ENCODE measurements at places on chromosomes 1 and 21.

- DNase-seq: no peak
Measured at GRCh38 chr1:3803905-3804626, 7.8 kb upstream of the LRRC47 start.

DNA sequence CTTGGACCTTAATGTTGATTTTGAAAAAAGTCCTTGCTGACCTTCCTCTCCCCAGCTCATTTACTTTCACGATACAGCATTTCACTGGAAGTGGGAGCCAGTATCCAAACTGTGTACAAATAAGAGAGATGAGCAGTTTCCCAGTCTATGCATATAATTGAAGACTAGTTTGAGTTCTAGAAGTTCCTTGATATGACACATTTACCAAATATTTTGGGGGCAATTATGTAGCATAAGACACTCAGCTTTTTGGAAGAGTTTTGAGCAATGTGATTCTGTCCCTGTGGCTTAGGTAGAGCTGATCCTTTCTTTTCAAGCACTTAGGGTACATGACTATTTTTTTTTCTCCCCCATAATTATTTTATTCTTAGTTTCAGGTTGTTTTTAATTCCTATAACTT lies 26.4 kb downstream of the GIPC2 start:
- DNase-seq: no peak

- DNase-seq: no peak
Measured at GRCh38 chr1:81437649-81438048, 363.1 kb upstream of the ADGRL2 start.

- DNase-seq: no peak
Measured at GRCh38 chr1:10789047-10789791, 7.2 kb downstream of the CASZ1 start.

DNA sequence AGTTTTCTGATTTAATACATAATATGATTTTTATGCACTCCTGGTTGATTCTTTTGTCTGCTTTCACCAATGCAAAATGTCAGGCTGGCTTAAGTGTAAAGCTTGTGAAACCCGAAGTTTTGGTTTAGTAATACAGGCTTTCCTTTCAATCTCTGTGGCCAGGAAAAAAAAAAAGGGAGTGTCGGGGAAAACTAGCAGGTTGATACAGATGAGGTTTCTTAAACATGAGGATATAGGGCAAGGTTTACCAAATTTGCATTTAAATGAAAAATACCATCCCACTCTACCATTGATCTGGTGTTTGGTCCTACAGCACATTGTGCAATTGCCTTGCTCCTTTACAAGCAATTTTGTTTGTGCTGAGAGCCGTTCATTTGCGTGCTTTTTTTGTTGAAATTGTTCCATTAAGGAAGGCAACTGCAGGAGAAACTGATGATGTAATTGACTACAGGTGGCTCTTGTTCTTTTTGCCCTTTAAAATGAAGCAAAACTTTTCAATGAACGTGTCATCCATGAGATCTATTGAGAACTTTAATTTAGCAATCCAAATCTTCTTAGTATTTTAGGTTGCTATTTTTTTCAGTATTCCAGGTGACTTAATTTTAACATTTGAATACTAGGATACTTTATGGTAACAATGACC lies 22.7 kb downstream of the CLIC6 start:
- DNase-seq: no peak

DNA sequence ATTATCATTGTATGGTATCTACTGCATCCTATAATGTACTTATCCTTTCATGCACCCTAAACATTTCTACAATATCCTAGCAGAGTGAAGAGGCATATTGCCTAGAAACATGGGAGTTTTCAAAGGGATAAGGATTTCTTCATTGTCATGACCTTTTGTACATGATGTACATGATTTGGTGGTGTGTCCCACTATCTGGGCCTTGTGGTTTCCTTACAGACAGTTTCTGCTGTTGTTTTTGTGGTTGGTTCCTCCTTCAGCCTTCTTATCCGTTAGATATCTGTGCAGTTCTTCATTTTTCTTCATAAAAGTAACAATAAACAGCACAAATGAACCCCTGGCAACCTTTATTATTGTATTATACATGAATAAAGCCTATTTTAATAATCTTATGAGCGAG lies 70.4 kb upstream of the BACH1 start:
- no peak for DNase-seq

GRCh38 chr1:63828322-63829044 lies 54.7 kb downstream of the ROR1 start:
- DNase-seq: no peak

DNA sequence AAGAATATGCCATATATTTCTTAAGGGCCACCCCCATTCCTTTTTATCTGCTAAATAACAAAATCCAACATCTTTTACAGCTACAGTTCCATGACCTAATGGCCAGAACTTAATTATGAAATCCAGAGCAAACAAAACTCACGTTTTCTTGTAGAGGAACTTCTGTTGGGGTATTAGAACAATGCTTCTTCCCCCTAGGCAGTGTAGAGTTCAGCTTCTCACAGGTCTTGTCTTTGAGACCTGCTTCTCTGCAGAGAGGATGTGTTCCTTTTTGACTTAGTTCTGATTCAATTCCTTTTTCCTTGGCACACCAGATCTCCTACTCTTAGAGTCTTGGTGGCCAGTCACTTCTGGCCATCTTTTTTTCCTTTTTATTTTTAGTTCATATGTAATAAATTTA lies 22.2 kb downstream of the VAV3 start:
- no peak for DNase-seq

GRCh38 chr1:24065304-24065703 lies 46.6 kb downstream of the MYOM3 start:
- DNase-seq: no peak

DNA sequence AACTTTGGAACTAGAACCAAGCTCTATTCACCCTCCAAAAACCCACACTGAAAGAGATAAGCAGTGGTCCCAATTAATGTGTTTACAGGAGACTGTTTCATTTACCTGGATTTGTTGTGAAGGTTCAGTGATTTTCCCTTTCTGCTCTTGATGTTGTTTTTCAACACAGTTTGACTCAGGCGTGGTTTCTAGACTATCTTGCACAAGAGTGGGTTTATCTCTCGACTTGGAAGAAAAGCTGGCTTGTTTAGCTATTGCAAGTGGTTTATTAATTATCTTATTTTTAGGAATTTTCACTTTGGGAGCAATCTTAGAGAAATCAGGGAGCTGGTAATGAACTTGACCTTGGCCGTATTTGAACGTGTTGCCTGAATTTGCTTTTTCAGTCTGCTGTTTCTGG lies 5.3 kb downstream of the AKNAD1 start:
- DNase-seq: no peak

- no peak for DNase-seq
Measured at GRCh38 chr1:244576259-244576892, 76.5 kb upstream of the DESI2 start.

- DNase-seq: no peak
Measured at GRCh38 chr1:51622455-51622913, 5.6 kb downstream of the OSBPL9 start.

- DNase-seq: no peak
Measured at GRCh38 chr1:202203238-202204039, 9.8 kb downstream of the LGR6 start.

DNA sequence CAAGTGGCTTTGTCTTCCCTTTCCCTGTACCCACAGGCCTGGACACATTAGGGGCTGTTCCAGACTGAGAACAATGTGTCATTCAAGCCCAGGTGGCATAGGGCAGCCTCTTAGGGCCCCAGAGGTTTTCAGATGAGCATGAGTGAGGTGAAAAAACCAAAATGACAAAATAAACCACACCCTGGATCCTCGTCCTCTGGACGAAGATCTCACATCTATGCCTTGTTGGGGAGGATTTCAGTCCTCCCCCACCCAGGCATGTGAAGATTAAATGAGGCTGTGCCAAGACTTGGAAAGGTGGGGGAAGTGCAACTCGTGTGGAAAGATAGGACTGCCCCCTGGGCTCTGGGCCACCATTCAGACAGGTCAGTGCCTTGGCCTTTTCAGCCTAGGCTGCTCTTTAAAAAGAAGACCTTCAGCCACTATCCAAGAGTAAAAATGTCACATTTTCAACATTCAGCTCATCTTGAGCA lies 32.8 kb upstream of the IL19 start:
- DNase-seq: no peak

DNA sequence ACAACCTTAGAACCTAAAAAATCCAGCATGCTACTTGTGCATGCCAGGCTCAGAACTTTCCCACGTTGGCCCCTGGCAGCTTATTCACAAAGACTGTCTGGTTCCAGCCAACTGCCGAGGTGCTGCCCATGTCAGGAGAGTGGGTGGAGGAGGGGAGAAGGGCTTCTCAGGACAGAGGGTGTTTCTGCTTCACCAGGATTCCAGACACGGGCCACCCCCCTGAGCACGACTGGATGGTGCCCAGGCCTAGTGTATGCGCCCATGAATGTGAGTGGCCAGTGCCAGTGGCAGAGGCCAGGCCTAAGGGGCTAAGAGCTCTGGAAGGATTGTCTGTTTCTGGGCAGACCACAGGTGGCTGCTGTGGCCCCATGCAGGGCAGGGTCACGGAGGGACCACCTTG lies 148.2 kb upstream of the COL6A1 start:
- no peak for DNase-seq

DNA sequence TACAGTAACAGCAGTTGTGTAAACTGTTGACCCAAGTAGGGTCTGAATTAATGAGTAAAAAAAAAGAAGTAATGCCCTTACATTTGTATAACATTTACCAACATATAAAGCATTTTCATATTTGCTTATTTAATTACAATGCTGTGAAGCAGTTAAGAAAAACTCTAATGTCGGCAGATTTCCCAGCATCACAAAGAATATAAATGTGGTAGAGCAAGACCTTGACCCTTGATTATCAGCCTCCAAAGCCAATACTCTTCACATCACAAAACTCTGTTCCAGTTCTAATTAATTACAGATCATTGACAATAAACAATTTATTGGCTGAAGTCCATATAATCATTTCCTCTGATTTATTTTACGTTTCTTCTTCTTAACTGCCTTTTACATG lies 130.2 kb downstream of the DUSP10 start:
- no peak for DNase-seq

DNA sequence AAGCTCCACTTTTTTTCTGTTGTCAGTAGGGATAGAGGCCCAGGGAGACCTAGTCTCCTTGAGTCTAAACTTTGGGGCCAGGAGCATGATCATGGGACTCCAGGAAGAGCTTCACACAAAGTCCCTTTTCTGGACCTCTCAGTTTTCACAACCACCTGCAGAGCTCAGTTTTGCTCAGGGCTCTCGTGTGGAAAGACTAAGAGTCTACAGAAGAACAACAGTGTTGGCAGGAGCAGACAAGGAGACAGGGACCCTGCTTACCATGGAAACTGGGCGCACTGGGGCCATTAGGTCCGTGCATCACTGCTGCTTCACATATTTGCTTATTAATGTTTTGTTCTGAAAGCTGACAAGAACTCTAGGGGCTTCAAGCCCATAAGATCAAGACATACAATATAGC lies 63.9 kb upstream of the HSD17B7 start:
- DNase-seq: no peak

DNA sequence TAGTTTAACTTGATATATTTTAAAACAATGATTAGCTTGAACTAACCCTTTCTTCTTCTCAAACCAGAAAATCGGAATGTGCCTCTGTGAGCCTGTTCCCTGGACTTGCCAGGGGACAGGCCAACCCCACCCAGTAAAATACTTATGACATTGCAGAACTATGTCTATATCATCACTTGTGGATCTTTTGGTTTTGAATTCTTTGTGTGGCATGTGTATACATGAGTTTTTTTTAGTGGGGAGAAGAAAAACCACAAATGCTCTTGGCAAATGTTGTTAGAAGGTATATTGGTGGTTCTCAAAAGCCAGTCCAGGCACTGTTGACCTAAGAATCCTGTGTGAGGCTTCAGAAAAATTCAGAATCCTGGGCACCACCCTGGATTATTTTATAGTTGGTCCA lies 347.4 kb downstream of the SIPA1L2 start:
- no peak for DNase-seq

DNA sequence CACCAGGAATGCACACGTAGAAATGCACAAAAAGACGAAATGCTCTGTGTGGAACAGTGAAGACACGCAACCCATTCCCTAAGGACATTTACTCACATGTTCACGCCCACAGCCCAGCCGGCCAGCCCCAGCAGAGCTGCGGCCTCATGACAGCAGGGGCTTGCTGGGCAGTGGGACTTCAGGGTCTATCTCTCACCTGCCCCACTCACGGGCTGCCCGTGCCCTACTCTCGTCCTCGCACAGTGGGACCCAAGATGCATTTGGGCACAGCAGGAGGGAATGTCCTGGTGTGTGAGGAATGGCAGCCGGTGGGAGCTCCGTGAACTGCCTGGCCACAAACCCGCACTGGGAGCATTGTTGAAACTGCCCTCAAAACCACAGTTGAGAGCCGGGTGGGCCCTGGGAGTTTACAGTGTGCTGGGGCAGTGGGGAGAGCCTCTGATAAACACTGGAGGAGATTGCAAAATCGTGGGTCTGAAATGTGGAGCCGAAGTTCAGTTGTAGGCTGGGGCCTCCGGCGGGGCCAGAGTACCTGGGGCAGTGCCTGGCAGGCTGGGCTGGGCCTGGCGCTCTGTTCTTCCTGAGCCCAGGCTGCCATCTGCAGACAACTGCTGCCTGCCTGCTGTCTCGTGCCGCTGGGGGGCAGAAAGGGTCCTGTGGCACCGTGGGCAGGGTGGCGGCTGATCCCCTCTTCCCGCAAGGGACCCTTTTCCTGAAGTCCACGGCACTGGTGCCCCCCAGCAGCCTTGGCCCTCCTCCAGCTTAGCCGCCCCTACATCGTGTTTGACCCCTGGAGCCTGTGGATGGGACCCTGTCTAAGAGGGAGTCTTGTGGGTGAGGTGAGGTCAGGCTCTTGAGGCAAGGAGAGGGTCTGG lies 20.7 kb upstream of the POFUT2 start:
- DNase-seq: no peak

- no peak for DNase-seq
Measured at GRCh38 chr21:45556645-45557615, 14.7 kb upstream of the SLC19A1 start.

- no peak for DNase-seq
Measured at GRCh38 chr1:94236630-94237290, 624 bp downstream of the ARHGAP29 start.

DNA sequence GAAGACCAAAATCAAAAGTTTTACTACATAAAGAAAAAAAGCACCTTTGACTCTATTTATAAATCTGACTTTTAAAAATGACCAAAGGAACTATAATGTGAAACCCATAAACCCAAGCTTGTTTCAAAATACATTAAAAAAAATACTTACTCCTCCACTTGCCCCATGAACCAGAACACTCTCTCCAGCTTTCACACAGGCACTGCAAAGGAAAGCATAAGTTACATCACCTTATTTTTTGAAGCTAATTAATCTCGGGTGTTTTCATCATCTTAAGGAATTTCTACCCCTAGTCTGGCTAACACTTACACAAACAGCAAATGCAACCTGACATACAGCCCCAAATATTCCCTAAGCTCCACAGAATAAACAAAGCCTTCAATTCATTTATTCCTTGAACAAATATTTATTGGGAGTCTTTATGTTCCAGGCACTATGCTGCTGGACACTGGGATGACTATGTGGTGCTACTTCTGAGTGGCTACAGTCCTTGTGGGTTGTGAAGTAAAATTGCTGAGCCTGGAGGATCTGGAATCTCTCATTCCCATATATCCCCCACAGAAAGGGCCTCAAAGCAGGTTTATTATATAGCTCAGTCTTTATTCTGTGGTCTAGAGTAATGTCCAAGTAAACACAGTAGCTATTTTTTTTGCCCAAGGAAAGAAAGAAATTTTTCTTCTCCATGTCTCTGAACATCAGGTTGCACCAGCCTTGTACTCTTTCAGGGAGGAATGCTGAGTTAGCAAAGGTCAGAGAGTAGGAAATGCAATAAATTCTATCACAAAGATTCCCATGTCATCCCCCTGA lies 18.2 kb downstream of the CRYZ start:
- DNase-seq: no peak

GRCh38 chr1:95197616-95198252 lies 36.3 kb upstream of the RWDD3 start:
- DNase-seq: no peak
